ENCODE measurements at places on chromosomes 4 and X.

- no peak for DNase-seq
Observed at GRCh38 chr4:45350438-45350837, 624.1 kb upstream of the GNPDA2 start.

DNA sequence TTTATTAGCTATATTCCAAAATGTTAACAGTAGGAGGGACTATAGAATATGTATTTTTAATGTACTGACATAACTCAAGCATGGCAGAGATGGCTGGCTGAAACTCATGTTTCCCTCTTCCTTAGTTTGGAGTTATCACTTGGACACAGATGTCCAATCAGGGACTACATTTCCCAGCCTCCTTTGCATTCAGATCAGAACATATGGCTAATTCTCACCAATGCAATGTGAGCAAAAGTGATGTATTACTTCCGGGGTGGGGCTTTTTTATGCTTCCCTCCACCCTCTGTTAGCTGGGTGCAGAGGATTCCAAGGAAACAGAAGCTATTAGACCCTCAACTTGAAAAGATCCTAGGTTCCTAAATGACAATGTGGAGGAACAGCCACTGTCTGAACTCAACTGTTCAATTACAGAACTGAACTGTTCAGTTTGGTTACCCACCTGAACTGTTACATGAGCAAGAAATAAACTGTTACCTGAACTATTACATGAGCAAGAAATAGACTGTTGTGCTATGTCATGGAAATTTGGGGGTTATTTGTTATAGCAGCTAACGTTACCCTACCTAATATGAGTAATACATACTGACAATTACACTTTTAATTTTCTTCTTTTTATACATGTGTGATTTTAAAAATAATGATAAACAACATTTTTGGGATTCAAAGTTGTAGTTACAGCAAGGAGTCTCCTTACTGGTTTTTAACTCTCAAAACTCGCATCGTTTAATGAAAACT, 29.6 kb upstream of the ERVMER34-1 start:
- DNase-seq = no peak

- no peak for DNase-seq
Observed at GRCh38 chr4:53436251-53436650, 58.8 kb downstream of the FIP1L1 start.

DNA sequence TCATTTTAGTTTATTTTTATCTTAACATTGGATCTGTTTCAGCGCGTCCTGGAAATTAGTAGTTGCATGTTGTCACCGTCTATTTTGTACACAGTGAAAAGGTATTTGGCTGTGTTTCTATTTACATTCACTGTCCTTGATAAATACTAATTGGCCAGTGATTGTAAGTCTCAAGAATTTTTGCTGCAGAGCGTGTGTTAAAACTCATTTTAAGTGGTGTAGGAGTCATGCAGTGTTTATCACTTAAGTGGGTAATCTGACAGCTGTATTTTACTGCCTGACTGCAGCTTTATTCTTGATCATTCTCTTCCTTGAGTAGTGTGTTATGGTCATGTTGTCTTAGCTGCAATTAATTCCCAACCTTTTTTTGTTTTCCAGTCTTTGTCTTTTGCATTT, 9.8 kb downstream of the GUCY1A1 start:
- no peak for DNase-seq
